ENCODE measurements at places on chromosomes 2 and 18.

DNA sequence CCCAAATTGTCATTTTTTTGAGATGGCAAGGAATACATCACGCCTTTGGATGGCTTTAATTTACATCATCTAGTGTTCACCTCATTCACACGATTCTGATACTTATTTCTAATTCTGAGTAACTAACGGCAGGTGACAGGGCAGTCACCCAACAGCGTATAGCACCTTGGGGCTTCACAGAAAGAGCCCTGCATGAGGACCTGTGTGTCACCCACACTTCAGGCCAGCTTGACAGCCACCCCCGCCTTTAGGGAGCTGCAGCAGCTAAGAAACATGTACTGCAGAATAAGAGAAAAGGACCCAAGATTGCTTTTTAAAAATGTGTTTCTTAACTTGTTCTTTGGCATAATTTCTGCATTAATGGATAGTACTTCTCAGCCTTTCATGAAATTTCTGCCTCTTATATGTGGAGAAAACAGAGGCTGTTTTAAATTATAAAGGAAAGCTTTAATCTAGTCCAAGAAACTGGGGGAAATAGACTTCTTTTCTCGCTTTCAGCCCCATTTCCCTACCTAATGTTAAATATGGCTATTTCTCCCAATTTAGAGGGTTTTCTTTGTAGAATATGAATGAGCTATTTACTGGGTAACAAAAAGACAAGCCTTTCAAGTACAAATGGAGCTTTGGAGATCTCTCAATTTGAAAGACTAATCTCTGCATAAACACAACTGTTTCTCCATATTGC is 245.1 kb downstream of the LDLRAD4 start:
- DNase-seq = no peak

DNA sequence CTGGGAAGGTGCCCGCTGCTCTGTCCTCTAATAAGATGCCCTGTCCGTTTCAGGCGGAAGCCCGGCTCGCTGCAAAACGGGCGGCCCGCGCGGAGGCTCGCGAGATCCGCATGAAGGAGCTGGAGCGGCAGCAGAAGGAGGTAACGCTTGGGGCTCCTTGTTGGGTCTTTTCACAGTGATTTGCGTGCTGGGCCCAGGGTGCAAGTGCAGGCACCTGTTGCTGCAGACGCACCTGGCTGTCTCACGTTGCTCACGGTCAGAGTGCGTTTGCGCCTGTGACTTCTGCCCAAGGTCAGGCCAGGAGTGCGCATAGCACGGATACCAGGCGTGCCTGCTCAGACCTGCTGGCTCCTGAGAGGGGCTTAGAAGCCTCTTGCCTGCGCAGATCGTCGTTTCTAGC is 81.1 kb downstream of the LRRFIP1 start:
- DNase-seq = no peak

GRCh38 chr18:63887424-63887823 is at the start of gene SERPINB2:
Gene SERPINB2 (plus strand): TSS chr18:63887705. CDS start chr18:63891445, 3,740 bp downstream.
- DNase-seq = no peak

DNA sequence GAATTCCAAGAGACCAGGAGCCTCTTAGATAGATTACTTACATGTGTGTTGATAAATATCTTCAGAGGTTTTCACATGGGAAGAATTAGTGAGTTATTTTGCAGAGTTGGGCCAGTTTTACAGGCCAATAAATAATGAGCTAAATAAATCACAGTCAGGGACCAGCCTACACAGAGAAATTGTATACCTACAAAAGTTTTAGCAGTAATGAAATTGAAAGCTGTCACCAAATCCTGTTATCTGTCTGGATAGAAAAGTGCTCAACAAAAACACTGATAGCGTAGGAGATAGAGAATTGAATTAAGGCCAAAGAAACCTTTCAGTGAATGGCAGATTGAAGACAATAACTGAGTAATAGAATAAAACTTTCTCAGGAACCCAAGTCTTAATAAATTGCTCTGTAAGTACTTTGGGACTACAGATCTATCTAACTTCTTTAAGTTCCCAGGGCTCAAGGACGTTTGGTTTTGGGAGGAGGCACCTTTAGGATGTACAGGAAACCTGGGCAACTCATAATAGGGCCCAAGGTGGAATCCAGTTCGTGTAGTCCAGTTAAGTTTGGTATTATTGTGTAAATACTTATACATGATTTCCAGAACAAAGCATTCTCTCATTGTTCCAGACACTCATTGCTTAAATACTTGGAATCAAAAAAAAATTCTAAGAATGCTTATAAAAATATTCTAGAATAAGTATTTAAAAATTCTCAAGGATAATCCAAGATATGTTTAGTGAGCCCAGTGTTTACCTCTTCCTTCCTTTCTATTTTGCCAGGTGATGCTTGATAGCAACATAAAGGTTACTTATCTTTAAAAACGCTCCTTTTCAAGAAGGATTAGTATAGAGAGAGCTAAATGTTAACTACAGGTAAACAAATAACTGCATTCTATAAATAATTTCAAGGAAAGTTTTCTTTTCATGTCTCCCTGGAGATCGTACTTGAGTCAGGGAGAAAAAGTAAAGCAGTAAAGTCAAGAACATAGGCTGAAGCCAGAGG is 134.5 kb downstream of the NCKAP5 start:
- no peak for DNase-seq

GRCh38 chr18:1252534-1252933 is 347.9 kb downstream of the ADCYAP1 start:
- no peak for DNase-seq

GRCh38 chr2:215716956-215717355 is 281.1 kb upstream of the FN1 start:
- DNase-seq = no peak

GRCh38 chr18:59669872-59670657 is 27.2 kb downstream of the CCBE1 start:
- DNase-seq = no peak

- no peak for DNase-seq
These were observed 367.0 kb downstream of the NR4A2 start for GRCh38 chr2:155965415-155966063.

GRCh38 chr2:120660771-120661459 is 74.8 kb upstream of the GLI2 start:
- no peak for DNase-seq

- no peak for DNase-seq
These were observed 37.8 kb downstream of the NYAP2 start for GRCh38 chr2:225437319-225437718.

- no peak for DNase-seq
These were observed 102.9 kb downstream of the ALPK2 start for GRCh38 chr18:58525928-58526424.

DNA sequence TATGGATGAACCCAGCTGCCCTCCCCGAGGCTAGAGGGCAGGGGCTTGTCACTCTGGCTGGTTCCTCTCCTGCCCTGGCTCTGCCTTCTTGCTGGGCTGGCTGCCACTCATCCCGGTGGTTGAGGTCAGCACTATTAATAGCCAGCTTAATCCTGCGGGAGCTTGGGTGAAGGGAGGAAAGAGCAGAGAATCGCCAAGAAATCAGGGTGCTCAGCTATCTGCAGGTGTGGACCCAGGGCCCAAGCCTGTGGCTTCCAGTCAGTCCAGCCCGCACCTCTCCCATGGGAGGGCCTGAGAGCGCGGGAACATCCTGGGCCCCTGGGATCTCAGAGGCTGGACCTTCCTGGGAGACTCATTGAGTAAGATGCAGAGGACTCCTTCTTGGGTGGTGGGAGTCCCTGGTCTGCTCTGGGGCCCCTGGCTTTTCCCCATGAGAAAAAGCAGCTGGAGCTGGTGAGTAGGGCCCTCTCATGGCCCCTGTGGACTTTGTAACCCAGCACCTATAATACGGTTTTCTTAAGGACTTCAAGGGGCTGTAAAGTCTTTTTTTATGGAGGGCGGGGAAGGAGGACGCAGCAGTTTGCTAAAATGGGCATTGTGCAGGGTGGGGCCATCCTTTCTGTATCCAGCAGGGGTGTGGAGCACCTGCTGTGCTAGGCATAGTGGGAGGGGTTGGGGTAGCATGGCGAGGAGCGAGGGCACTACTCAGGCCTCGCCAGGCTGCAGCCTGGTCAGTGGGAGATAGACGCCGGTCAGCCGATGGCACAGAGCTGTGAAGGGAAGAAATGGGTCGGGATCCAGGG is 27.4 kb upstream of the CNNM3 start:
- DNase-seq = no peak

DNA sequence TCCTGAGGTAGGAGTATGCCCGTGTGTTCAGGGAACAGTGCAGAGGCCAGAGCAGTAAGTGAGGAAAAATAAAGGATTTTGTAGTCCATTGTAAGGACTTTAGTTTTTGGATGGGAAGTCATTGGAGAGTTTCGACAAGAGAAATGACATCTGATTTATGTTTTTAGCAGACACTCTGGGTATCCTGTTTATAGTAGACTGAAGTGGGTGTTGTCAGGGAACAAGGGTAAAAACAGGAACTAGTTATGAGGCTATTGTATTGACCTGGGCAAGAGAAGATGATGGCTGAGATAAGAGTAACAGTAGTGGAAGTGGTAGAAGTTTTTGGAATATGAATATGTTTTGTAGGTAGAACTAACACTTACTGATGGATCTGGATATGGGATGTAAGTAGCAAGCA is 59.8 kb downstream of the GTF2A1L start:
- no peak for DNase-seq

- DNase-seq = no peak
These were observed 753.5 kb upstream of the PKDCC start for GRCh38 chr2:41294331-41294730.

- no peak for DNase-seq
These were observed 17.5 kb upstream of the CEP192 start for GRCh38 chr18:12973562-12974213.

DNA sequence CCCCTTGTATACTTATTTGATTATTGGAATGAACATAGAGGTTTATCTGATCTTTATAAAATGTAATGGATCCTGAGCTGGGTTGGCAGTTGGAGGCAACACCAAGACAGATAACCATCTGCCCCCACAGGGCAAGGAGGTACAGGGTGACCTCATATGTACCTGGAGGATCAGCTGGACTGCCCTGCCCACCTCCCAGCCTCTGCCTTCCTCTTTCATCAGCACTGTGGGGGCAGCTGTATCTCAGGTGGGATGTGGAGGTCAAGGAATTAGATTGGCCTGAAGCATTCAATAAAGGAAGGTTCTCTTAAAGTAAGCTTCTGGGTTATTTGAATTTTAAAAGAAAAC is 92.6 kb downstream of the LYPD6 start:
- DNase-seq = no peak

DNA sequence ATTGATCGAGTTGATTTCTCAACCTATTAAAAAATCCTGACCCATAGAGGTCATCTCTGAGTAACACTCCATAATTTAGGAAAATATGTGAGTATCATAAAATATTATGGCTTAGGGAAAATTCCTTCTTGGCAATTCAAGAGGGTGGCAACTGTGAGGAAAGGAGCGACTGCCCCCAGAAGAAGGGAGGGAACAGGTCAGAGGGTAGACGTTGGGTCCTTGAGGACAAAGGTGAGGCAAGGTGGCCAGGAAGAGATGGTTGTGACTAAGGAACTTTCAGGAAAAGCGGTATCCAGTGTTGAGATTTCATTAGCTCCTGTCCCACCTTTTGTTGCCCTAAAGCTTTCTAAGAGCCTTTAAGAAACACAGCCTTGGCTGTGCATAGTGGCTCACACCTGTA is 10.5 kb upstream of the AGAP1 start:
- DNase-seq = no peak

GRCh38 chr2:143001501-143001900 is 124.0 kb downstream of the KYNU start:
- DNase-seq = no peak

DNA sequence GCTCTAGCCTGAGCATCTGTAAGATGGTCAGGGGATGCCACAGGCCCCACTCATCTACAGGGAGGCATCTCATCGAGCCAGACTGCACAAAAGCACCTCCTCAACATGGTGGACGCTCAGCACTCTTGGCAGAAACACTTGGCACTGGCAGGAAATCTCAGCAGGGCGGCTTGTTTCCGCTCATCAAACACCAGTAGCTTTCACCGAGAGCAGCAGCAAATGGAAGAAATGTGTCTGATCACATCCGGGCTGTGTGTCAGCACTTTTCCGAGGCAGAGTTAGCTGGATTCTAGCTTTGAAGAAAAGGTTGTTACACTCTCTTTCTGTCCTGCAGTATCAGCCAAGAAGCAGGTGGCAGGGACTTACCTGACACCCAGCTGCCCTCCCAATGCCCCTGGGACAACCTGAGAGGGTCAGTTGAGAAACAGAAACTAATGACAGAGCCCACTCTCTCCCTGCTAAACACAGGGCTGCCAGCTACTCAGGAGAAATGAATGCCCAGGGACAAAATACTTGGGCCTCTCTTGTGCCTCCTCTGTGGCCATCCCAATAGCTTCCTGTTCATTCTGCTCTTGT is 68.9 kb upstream of the FZD7 start:
- peak; percentile 1 for DNase-seq

DNA sequence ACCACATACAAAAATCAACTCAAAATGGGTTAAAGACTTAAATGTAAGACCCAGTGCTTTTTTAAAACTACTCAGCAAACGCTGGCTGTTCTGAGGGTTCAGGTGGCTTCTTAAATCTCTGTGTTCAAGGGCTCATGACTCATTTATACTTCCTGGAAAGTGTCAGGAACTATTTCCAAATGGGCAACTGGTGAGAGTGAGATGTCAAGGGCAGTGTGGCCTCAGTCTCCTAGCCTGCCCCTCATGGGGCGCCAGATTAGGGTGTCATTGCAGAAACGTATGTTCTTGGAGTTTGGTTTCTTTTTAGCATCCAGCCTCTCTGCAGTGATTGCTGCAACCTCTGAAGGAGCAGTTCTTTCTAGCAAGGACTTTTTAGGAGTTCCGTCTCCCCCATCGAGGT is 485.4 kb downstream of the TNS1 start:
- DNase-seq = no peak

DNA sequence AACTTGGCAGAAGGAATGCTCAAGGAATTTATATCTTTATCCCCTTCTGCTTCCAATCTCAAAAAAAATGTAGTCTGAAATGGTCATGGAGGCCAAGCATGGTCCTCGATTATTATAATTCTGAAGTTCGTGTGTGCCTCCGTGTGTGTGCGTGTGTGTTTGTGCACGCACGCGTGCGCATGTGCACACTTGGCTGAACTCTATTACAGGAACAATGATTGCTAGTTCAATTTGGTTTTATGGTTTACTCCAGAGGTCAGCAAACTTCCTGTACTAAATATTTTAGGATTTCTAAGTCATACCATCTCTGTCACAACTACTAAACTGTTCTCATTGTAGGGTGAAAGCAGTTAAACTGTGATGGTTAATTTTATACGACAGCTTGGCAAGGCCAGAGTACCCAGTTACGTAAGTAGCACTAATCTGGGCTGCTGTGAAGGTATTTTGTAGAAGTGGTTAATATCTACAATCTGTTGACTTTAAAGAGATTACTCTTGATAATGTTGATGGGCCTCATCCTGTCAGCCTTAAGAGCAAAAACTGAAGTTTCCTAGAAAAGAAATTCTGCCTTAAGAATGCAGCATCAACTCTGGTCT is 5.8 kb upstream of the MARCHF7 start:
- no peak for DNase-seq

DNA sequence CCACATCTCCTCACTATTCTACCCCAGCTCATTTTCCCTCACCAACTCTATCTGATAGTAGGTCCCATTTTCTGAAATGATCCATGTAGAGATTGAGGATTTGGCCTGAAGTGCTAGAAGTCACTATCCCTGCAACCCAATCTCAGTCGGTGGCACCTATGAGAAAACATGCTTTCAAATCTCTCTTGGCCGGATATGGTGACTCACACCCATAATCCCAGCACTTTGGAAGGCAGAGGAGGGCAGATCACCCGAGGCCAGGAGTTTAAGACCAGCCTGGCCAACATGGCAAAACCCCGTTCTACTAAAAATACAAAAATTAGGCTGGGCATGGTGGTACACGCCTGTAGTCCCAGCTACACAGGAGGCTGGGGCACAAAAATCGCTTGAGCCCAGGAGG is 19.1 kb upstream of the MARCHF4 start:
- DNase-seq = no peak
